ENCODE measurements at places on chromosomes 13 and 19.

GRCh38 chr13:80462037-80462436 is 121.1 kb upstream of the SPRY2 start:
- no peaks in the 10 kb centered on the region for H3K27me3 ChIP-seq
- no peaks in the 10 kb centered on the region for H3K36me3 ChIP-seq
- no peak overlapping the region for H3K4me3 ChIP-seq
- H3K4me1 ChIP-seq: peaks cover 2% of the 10 kb centered on the region

DNA sequence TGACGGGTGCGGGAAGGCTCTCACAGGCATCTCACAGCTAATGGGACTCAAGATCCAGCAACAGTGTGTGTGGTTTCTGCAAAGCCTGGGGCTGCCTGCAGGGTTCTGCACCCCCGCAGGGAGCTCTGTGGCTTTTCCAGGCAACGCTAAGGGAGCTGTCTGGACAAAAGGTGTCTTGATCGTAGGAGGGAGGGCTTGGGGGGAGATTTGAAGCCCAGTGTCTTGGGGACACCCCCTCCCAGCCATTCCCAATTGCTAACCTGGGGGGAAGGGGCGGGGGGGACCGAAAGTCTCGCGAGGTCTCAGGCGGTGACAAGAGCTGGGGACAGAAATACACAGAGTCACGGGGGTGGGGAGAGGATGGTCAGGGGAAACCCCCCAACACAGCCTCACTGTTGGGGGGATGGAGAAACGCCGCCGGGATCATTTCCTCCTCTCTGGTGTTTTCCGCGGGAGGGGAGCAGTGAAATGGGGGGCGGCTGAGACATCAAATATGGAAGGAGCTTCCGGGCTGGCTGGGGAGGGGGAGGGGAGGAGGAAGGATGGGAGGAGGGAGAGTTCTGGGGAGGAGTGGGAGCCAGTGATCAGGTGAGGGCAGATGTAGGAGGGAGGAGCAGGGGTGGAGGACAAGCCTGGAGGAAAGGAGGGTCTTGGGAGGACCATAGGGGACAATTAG is 13.3 kb downstream of the KCNC3 start:
- H3K36me3 ChIP-seq: no peaks in the 10 kb centered on the region
- peak overlapping the region; percentile 88 for H3K4me3 ChIP-seq
- peak overlapping the region; percentile 90 for H3K27ac ChIP-seq
- peaks cover 18% of the 10 kb centered on the region for H3K27me3 ChIP-seq
- DNase-seq: peak; percentile 72

DNA sequence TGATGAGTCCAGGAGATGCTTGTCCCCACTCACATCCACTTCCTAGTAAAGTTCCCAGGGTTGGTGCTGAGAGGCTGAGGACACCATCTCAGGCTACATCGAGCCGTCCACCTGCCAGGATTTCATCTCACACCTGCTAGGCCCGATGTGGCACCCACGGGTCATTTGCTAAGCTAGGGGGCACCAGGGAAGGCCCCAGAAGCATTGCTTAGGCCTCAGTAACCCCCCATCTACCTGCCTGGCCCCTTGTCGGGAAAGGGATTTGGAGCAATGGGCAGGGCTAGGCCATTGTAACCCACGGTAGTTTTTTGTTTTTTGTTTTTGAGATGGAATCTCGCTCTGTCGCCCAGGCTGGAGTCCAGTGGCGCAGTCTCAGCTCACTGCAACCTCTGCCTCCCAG is 51.8 kb downstream of the F2RL3 start:
- H3K27me3 ChIP-seq: no peaks in the 10 kb centered on the region
- H3K27ac ChIP-seq: no peak overlapping the region
- no peaks in the 10 kb centered on the region for H3K4me1 ChIP-seq
- no peak overlapping the region for H3K4me3 ChIP-seq
- DNase-seq: no peak

GRCh38 chr13:25468325-25469168 is 96.8 kb downstream of the ATP8A2 start:
- H3K27me3 ChIP-seq: peaks cover 9% of the 10 kb centered on the region
- peak overlapping the region; percentile 95 for H3K4me3 ChIP-seq
- H3K36me3 ChIP-seq: no peaks in the 10 kb centered on the region

DNA sequence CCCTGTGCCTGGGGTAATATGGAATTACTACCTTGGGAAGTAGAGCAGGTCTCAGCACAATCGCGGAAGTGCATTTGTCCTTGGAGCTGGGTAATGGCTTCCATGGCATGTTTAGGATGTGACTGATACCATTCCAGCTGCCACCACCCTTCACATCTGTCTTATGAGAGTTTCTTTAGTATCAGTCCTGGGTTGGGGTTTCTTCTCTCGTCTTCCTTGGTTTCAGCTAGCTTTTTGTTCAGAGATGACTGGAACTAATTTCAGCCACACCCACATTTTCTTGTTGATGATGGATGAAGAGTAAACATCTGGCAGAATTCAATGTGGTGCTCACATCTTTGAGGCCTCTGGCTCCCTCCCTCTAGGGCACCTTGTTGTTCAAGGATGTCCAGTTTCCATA is 212.9 kb upstream of the SOX21 start:
- no peak for DNase-seq
- no peak overlapping the region for H3K4me3 ChIP-seq
- peaks cover 1% of the 10 kb centered on the region for H3K4me1 ChIP-seq
- H3K27ac ChIP-seq: no peak overlapping the region

DNA sequence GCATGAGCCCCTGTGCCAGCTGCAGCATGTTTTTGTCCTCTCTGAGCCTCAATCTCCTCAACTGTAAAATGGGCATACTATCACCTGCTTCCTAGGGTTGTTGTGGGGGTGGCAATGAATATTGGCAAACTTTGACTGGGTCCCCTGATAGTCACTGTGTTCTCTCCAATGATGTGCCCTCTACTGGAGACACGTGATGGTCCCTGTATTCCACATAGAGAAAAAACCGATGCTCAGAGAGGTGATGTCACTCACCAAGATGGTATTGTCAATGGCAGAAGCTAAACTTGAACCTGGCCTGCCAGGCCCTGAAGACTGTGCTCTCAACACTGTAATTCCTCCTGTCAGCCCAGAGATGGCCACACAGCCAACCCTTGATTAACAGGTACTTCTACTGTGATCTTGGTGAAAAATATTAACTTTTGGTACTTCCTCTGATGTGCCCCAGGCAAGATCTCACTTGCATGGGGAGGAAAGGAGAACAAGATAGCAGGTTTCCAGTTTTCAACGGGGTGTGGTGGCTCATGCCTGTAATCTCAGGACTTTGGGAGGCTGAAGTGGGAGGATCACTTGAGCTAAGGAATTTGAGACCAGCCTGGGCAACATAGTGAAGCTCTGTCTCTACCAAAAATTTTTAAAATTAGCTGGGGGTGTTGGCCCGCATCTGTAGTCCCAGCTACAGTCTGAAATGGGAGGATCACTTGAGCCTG is 3.6 kb downstream of the CEACAM20 start:
- no peak overlapping the region for H3K27ac ChIP-seq
- no peak for DNase-seq
- peaks cover 4% of the 10 kb centered on the region for H3K36me3 ChIP-seq
- H3K4me1 ChIP-seq: no peaks in the 10 kb centered on the region
- no peak overlapping the region for H3K4me3 ChIP-seq

GRCh38 chr13:40047322-40047771 is 391.9 kb downstream of the COG6 start:
- H3K36me3 ChIP-seq: no peaks in the 10 kb centered on the region
- no peak overlapping the region for H3K27ac ChIP-seq
- no peak overlapping the region for H3K4me3 ChIP-seq
- no peaks in the 10 kb centered on the region for H3K27me3 ChIP-seq

- no peak overlapping the region for H3K27ac ChIP-seq
- H3K36me3 ChIP-seq: no peaks in the 10 kb centered on the region
- H3K27me3 ChIP-seq: no peaks in the 10 kb centered on the region
Measured at GRCh38 chr13:23087880-23088279, 92.9 kb upstream of the SGCG start.

GRCh38 chr19:34985249-34986022 is 14.7 kb upstream of the GRAMD1A start:
- H3K4me3 ChIP-seq: no peak overlapping the region
- H3K27me3 ChIP-seq: no peaks in the 10 kb centered on the region
- no peaks in the 10 kb centered on the region for H3K36me3 ChIP-seq

DNA sequence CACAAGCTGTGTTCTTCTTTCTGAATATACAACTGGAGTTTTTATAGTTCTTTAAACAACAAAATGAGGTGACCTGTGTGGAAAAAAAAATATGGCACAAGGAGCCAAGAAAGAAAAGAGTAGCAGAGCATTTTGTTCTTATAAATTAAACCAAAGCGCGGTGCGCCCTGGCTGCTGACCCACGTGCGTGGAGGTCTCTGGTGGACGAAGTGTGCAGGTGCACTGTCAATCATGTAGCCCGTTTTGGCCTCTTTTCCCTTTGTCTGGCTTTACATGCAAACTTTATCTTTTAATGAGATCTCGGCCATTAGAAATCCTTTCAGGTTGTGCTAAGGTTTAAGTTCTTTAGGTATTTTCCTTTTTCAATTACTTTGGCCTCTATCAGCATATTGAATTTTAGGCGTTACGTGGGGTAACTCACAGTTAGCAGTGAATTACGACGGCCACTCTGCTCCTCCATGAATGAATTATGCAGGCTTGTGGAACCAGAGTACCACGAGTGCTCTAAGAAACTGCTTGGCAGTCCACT is 443.9 kb upstream of the SLC10A2 start:
- no peaks in the 10 kb centered on the region for H3K36me3 ChIP-seq
- DNase-seq: peak; percentile 13
- H3K27me3 ChIP-seq: peaks cover 3% of the 10 kb centered on the region
- no peaks in the 10 kb centered on the region for H3K4me1 ChIP-seq
- H3K4me3 ChIP-seq: no peak overlapping the region

GRCh38 chr19:31261019-31261602 is 88.1 kb downstream of the TSHZ3 start:
- peaks cover 4% of the 10 kb centered on the region for H3K27me3 ChIP-seq
- no peak overlapping the region for H3K4me3 ChIP-seq
- H3K4me1 ChIP-seq: peaks cover 18% of the 10 kb centered on the region
- no peak overlapping the region for H3K27ac ChIP-seq

DNA sequence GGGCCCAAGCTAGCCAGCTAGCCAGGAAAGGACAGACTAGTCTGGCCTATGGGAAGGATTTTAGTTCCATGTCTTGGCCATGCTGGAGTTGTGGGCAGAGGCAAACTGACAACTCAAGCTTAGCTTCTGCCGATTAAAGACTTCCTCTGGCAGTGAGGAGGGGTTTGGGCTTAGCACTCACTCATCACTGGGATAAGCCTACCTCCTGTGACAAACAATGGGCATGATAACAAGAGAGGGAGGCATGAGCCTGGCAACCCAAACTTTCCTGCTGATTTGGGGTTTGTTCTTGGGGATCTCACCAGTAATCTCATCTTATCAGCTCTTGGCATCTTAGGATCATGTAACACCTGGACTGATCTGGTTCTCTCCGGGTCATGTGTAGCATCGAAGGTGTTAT is 83.6 kb downstream of the KL start:
- H3K27me3 ChIP-seq: no peaks in the 10 kb centered on the region
- no peaks in the 10 kb centered on the region for H3K4me1 ChIP-seq
- no peak overlapping the region for H3K4me3 ChIP-seq

DNA sequence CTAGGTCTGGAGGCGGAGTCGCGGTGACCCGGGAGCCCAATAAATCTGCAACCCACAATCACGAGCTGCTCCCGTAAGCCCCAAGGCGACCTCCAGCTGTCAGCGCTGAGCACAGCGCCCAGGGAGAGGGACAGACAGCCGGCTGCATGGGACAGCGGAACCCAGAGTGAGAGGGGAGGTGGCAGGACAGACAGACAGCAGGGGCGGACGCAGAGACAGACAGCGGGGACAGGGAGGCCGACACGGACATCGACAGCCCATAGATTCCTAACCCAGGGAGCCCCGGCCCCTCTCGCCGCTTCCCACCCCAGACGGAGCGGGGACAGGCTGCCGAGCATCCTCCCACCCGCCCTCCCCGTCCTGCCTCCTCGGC is at the start of gene SLC5A5:
SLC5A5 (plus strand) TSS at position 68 of the 373 bp plus-strand sequence. CDS start 375 bp downstream, outside the sequence.
- H3K4me3 ChIP-seq: peak within 1 kb of the TSS; percentile 30
- no peaks in the 10 kb centered on the region for H3K36me3 ChIP-seq
- DNase-seq: peak; percentile 57
- H3K27me3 ChIP-seq: peaks cover 4% of the 10 kb centered on the region
- H3K4me1 ChIP-seq: no peaks in the 10 kb centered on the region

DNA sequence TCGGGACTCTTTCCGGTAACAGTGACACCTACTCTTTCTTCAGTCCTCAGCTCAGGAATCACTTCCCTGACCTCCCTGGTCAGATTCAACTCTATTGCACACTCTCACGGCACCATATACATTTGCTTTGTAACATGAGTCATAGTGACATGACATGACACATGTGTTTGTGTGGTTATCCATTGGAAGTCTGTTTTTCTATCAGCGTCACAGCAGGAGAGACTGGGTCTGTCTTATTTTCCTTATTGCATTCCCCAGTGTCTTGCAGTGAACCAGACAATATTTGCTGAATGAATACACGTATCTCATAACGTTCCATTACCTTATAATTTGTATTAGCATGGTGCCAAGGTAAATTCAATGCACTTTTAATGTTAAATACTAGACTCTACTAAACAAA is 102.0 kb downstream of the DCLK1 start:
- no peaks in the 10 kb centered on the region for H3K4me1 ChIP-seq
- no peak overlapping the region for H3K27ac ChIP-seq
- DNase-seq: no peak

- no peak overlapping the region for H3K27ac ChIP-seq
- peaks cover 7% of the 10 kb centered on the region for H3K4me1 ChIP-seq
- DNase-seq: no peak
- no peaks in the 10 kb centered on the region for H3K36me3 ChIP-seq
- H3K27me3 ChIP-seq: peaks cover 11% of the 10 kb centered on the region
Measured at GRCh38 chr19:43779820-43780219, 953 bp downstream of the KCNN4 start.

GRCh38 chr19:2372076-2372612 is 12.1 kb downstream of the TMPRSS9 start:
- H3K36me3 ChIP-seq: no peaks in the 10 kb centered on the region
- H3K4me1 ChIP-seq: peaks cover 11% of the 10 kb centered on the region
- peak overlapping the region; percentile 1 for H3K4me3 ChIP-seq

DNA sequence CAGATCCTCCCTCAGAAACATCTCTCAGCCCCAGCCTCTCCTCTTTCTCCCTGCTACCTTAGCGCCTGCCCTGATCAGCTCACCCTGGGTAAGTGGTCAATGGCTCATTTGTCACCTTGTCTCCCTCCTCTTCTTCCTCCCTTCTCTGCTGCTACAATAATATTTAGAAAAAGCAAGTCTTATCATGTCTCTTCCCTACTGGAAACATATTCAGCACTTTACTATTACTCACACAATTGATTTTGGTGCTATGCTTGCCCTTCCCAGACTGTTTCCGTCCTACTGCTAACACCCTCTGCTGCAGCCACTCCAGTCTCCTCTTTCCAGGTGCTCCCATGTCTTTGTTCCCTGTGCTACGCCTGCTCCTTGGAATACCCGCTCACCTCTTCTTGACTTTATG is 35.8 kb downstream of the ESD start:
- H3K27ac ChIP-seq: no peak overlapping the region
- no peak overlapping the region for H3K4me3 ChIP-seq
- peaks cover 4% of the 10 kb centered on the region for H3K27me3 ChIP-seq
- no peak for DNase-seq
- H3K36me3 ChIP-seq: no peaks in the 10 kb centered on the region
- H3K4me1 ChIP-seq: peaks cover 4% of the 10 kb centered on the region

DNA sequence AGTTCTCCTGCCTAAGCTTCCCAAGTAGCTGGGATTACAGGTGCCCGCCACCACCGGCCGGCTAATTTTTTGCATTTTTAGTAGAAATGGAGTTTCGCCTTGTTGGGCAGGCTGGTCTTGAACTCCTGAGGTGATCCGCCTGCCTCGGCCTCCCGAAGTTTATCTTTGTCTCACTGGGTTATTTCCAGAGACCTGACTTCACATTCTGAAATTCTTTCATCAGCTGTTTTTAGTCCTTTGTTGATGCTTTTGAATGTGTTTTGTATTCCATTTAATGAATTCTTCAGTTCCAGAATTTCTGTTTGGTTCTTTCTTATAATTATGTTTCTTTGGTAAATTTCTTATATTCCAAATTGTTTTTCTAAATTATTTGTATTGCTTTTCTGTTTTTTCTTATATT is 55.4 kb upstream of the MLNR start:
- peaks cover 34% of the 10 kb centered on the region for H3K36me3 ChIP-seq
- H3K27me3 ChIP-seq: peaks cover 2% of the 10 kb centered on the region
- no peak overlapping the region for H3K4me3 ChIP-seq

All from glutamatergic neuron (in vitro differentiated cells).